Activated gamma-delta T cell (primary cell): ENCODE measurements at places on chromosomes 12 and 14.

DNA sequence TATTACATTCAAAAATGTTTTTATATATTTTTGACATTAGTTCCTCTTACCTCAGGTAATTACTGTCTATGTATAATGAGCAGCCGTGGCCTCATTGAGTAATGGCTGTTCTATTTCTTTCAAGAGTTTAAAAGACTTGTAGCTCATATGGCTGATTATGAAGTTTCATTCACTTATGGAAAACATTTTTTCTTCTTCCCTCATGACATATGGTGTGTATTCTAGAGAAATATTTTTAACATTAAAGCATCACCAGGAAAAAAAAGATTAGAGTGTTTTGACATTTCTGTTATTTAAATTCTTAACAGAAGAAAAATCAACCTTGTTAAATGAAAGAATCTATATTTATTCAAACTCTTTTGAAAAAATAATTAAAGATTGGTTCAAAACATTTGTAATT, 422.4 kb downstream of the TMEM117 start:
- no peak for DNase-seq

DNA sequence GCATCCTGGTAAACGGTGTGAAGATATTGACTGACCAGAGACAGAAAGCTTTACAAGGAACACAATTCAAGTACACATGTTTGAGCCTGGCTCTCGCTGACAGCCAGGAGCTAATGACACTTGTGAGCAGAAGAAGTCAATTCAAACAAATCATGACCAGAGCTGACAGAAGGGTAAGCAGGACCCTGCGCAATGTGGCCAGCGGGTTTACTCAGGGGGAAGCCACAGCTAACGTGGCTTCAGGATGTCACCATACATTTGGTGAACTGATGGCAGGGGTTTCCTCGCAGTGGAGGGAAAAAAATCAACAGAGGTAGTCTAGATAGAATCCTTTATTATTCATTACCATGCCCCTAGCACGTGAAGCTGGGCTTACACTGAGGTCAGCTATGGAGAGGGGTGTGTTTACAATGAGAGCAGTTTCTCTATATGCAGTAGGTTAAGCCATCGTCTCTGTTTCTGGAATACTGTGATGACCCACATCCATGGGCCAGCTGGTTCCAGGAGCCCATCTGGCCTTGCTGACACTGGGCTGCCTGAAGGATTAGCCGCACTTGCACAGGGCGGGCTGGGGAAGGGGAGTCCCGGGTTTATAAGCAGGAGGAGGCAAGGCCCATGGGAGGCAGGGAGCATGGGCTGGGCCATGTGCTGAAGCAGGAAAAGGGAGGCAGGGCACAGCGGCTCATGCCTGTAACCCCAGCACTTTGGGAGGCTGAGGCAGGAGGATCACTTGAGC, 198.2 kb upstream of the PRMT8 start:
- DNase-seq, result no peak

DNA sequence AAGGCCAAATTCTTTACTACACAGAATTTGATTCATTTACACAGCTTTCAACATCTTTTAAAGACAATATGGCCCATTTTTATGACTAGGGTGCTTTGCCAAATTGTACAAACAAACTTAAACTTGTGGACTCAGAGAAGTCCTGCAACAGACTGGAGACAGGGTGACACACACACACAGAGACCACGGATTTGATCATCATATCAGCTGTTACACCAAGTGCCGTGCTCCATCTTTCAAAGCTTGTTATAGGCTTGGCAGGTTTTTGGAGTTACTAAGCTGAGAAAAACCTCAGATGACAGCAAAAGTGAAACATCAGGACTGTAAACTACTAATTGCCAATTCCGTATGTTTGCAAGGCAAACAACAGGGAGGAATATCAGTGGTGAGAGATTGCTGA, 811.7 kb downstream of the GALC start:
- no peak for DNase-seq

- DNase-seq, result no peak
These were observed 224.8 kb downstream of the SLC16A7 start for GRCh38 chr12:59820594-59821011.

DNA sequence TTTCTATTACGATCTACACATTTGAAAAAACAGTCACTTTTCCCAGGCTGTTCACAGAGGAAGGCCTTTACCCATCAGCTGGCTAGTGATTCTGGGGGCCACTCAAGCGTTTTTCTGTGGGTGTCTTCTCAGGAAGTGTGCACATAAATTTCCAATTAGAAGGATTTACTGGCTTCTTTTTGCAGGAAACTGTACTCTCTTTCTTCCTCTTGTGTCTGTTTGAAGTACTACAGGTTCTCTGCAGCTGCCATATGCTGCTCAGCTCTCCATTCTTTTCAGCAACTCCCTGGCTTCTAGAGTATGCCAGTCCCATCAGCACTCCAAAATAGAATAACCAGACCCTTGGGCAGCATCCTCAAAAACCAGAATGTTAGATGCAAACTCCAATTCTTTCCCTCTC, 110.4 kb upstream of the NAV3 start:
- DNase-seq, result no peak
